WTC11 (cell line): ENCODE measurements at places on chromosomes 11 and 22.

GRCh38 chr11:96075532-96075959 lies 151.6 kb upstream of the MTMR2 start:
- no peak overlapping the region for H3K4me3 ChIP-seq
- no peaks in the 10 kb centered on the region for H3K36me3 ChIP-seq
- H3K4me1 ChIP-seq: peaks cover 30% of the 10 kb centered on the region
- no peak overlapping the region for H3K27ac ChIP-seq

GRCh38 chr11:65381716-65382032 lies 772 bp downstream of the SLC25A45 start:
- H3K4me1 ChIP-seq: peaks cover 25% of the 10 kb centered on the region
- H3K27ac ChIP-seq: peak overlapping the region; percentile 60; the same call in 1 of the 2 replicates
- no peak overlapping the region for H3K4me3 ChIP-seq
- DNase-seq: no peak

- peaks cover 39% of the 10 kb centered on the region for H3K4me1 ChIP-seq
- DNase-seq: no peak
- H3K27ac ChIP-seq: peak overlapping the region; percentile 30; the same call in 1 of the 2 replicates
- no peaks in the 10 kb centered on the region; the same call in 1 of the 2 replicates for H3K27me3 ChIP-seq
- H3K4me3 ChIP-seq: no peak overlapping the region
Measured at GRCh38 chr11:87967459-87967858, 207.8 kb downstream of the RAB38 start.

- no peak overlapping the region for H3K4me3 ChIP-seq
- H3K4me1 ChIP-seq: peaks cover 12% of the 10 kb centered on the region
- H3K27me3 ChIP-seq: peaks cover 1% of the 10 kb centered on the region; the same call in 1 of the 2 replicates
Measured at GRCh38 chr11:76836613-76837291, 24.0 kb upstream of the ACER3 start.

GRCh38 chr11:126317432-126317755 lies 13.5 kb downstream of the DCPS start:
- no peak overlapping the region for H3K4me3 ChIP-seq
- H3K4me1 ChIP-seq: no peaks in the 10 kb centered on the region
- H3K27me3 ChIP-seq: no peaks in the 10 kb centered on the region
- peaks cover 23% of the 10 kb centered on the region for H3K36me3 ChIP-seq
- H3K27ac ChIP-seq: no peak overlapping the region

GRCh38 chr11:80118073-80118472 lies 677.2 kb upstream of the TENM4 start:
- no peak for DNase-seq
- no peak overlapping the region for H3K27ac ChIP-seq
- H3K36me3 ChIP-seq: no peaks in the 10 kb centered on the region
- H3K27me3 ChIP-seq: no peaks in the 10 kb centered on the region
- no peaks in the 10 kb centered on the region for H3K4me1 ChIP-seq
